Natural killer cell treated with Interleukin-12 subunit alpha and Interleukin-12 subunit beta and Interleukin-15 and Interleukin-18, amount 100 ng/mL, for 72 hours (primary cell): ENCODE measurements at places on chromosomes 4 and X. TPM values are rescaled to one million over a fixed set of nuclear protein-coding genes. Genes with fewer than 3 reads are reported as not detected.

RPGR gene
- 11.4 TPM for total RNA-seq

BST1 gene
- 0.39 TPM for total RNA-seq

SH2D1A gene
- 76.1 TPM for total RNA-seq

ANOS1 gene
- not detected for total RNA-seq

CLDN22 gene
- not detected for total RNA-seq

TMEM164 gene
- 41.0 TPM for total RNA-seq

LGI2 gene
- total RNA-seq = not detected

SORCS2 gene
- 0.17 TPM for total RNA-seq

FSTL5 gene
- total RNA-seq = not detected
